ENCODE measurements at places on chromosomes 16 and 17. TPM values are rescaled to one million over a fixed set of nuclear protein-coding genes. Genes with fewer than 3 reads are reported as not detected.
A peak's percentile ranks its signal among the peaks of the same experiment; 100 is the strongest.

The CCL5 gene
- 4.5 TPM for total RNA-seq

The HSD17B2 gene
- total RNA-seq = 0.80 TPM

The SDR42E2 gene
- not detected for total RNA-seq

The TP53TG3D gene
- not detected for total RNA-seq

The PRR11 gene
- 2.5 TPM for total RNA-seq

The ZNF205 gene
- 27.0 TPM for total RNA-seq

The DPEP2 gene
- total RNA-seq = 2.4 TPM

The KCTD19 gene
- total RNA-seq = 7.0 TPM

The RAB34 gene
- 181 TPM for total RNA-seq

DNA sequence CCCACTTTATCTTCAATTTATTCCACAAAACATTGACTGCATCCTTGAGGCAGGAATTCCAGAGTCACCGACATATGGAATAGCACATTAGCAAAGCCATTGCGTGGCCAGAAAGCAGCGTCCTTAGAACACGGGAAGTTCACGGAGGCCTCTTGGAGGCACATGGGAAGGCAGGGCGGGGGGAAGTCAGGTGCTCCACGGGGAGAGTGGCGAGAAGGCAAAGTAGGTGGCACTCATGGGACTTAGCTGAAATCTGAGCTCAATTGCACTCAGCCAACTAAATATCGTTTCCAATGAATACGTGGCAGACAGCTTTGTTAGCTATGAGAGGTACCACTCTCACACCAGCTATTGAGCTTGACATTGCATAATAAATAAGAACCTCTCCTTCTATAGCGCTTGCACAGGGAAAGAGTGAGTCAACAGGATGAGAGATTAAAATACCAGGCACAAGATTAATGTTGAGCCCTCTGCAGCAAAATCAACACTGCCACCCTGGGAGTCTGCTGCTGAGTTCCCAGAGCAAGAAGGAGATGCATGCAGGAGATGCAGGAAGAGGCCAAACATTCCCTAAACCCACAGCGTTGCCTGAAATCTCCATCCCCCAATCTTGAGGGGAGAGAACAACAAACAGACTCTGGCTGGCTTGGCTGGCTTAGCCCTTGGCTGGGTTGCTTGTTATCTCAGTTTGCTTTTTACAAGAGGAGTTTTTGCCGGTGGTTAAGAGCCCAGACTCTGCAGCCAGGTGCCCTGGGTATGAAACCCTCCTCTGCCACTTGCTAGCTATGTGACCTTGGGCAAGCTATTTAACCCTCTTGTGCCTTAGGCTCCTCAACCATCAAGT is 28.8 kb downstream of the ABCC12 start:
- H3K4me1 ChIP-seq = no peaks in the 10 kb centered on the region
- no peak overlapping the region for H3K4me3 ChIP-seq
- no peak overlapping the region for H3K27ac ChIP-seq
- H3K36me3 ChIP-seq = no peaks in the 10 kb centered on the region

- no peak overlapping the region for H3K4me3 ChIP-seq
- H3K4me1 ChIP-seq = no peaks in the 10 kb centered on the region
- H3K27me3 ChIP-seq = no peaks in the 10 kb centered on the region
- H3K36me3 ChIP-seq = no peaks in the 10 kb centered on the region
- DNase-seq = no peak
- H3K27ac ChIP-seq = no peak overlapping the region
Measured at GRCh38 chr17:33179151-33179550, 113.9 kb downstream of the ASIC2 start.

GRCh38 chr17:79990704-79991103 is 45.0 kb downstream of the TBC1D16 start:
- H3K4me1 ChIP-seq = peaks cover 43% of the 10 kb centered on the region
- no peak overlapping the region for H3K4me3 ChIP-seq
- DNase-seq = no peak
- H3K27me3 ChIP-seq = no peaks in the 10 kb centered on the region
- H3K27ac ChIP-seq = no peak overlapping the region

GRCh38 chr16:69818891-69819545 is 56.9 kb downstream of the WWP2 start:
- no peak overlapping the region for H3K4me3 ChIP-seq
- no peaks in the 10 kb centered on the region for H3K27me3 ChIP-seq
- H3K36me3 ChIP-seq = no peaks in the 10 kb centered on the region
- H3K4me1 ChIP-seq = peaks cover 6% of the 10 kb centered on the region

DNA sequence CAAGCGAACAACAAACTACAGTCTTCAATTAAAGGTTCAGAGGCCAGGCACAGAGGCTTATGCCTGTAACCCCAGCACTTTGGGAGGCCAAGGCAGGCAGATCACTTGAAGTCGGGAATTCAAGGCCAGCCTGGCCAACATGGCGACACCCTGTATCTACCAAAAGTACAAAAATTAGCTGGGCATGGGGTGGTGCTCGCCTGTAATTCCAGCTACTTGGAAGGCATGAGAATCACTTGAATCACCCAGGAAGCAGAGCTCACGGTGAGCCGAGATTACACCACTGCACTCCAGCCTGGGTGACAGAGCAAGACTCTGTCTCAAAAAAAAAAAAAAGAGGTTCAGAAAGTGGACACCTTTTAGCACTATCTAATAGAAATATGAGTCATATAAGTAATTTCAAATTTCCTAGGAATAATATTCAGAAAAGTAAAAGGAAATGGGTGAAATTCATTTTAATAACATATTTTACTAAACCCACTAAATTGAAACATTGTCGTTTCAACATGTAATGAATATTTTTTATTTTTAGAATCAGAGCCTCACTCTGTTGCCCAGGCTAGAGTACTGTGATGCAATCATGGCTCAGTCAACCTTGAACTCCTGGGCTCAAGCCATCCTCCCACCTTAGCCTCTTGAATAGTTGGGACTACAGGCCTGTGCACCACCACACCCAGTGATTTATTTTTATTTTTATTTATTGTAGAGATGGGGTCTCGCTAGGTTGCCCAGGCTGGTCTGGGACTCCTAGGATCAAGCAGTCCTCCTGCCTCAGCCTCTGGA is 15.2 kb upstream of the MARCHF10 start:
- peaks cover 3% of the 10 kb centered on the region for H3K4me1 ChIP-seq
- H3K36me3 ChIP-seq = no peaks in the 10 kb centered on the region
- no peak for DNase-seq

- no peak overlapping the region for H3K4me3 ChIP-seq
- no peaks in the 10 kb centered on the region for H3K4me1 ChIP-seq
- H3K36me3 ChIP-seq = no peaks in the 10 kb centered on the region
- H3K27me3 ChIP-seq = no peaks in the 10 kb centered on the region
- DNase-seq = no peak
- H3K27ac ChIP-seq = no peak overlapping the region
Measured at GRCh38 chr16:83713597-83713996, 94.2 kb upstream of the HSBP1 start.

- H3K36me3 ChIP-seq = no peaks in the 10 kb centered on the region
Measured at GRCh38 chr16:5448798-5449197, 351.2 kb upstream of the EEF2KMT start.

DNA sequence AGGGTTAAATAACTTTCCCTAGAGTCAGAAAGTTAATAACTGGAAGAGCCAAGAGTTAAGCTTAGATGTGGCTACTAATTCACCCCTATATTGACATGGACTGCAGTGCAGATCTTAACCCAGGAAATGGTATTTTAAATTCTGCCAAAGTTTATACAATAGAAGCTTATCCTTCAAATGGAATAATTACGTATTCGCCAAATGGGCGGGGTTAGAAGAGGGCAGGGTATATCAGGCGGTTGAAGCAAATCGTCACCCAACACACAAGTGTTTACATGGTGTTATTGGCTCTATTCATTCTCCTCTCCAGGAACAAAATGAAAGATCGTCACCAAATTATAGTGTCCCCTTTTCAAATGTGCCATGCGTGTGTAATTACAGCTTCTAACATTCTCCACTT is 182.7 kb downstream of the PRKCB start:
- no peaks in the 10 kb centered on the region for H3K36me3 ChIP-seq
- no peak overlapping the region for H3K4me3 ChIP-seq
- no peak for DNase-seq
- no peak overlapping the region for H3K27ac ChIP-seq
- no peaks in the 10 kb centered on the region for H3K27me3 ChIP-seq
- H3K4me1 ChIP-seq = no peaks in the 10 kb centered on the region

DNA sequence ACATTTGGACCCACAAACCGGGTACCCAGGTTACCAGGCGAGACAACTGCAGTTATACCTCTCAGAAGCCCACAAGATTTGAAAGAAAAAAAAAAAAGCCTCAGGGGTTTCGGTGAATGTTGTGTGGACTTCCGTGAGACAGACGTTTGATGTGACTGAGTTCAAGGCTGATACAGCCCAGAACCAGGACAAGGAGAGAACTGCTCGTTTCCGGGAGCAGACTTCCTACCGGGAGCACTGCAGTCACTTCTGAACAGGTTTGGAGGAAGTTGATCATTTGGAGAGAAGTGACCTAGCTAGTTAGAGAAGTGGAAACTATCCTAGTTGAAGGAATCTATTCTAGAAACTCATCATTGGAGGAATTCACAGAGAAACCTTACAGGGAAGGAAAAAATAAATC is 847 bp downstream of the CKLF start:
- no peak overlapping the region for H3K27ac ChIP-seq
- DNase-seq = no peak
- H3K36me3 ChIP-seq = no peaks in the 10 kb centered on the region
- peak overlapping the region; percentile 43 for H3K4me3 ChIP-seq
- no peaks in the 10 kb centered on the region for H3K27me3 ChIP-seq
- H3K4me1 ChIP-seq = no peaks in the 10 kb centered on the region

GRCh38 chr17:63954402-63955063 is 18.2 kb downstream of the SCN4A start:
- no peaks in the 10 kb centered on the region for H3K4me1 ChIP-seq
- DNase-seq = no peak
- no peak overlapping the region for H3K27ac ChIP-seq
- no peaks in the 10 kb centered on the region for H3K36me3 ChIP-seq
- H3K4me3 ChIP-seq = no peak overlapping the region

GRCh38 chr17:16104189-16104588 is 104.6 kb downstream of the TTC19 start:
- no peak overlapping the region for H3K4me3 ChIP-seq
- DNase-seq = no peak
- H3K27ac ChIP-seq = no peak overlapping the region
- H3K36me3 ChIP-seq = peaks cover 3% of the 10 kb centered on the region

- DNase-seq = no peak
- no peak overlapping the region for H3K27ac ChIP-seq
- H3K36me3 ChIP-seq = peaks cover 10% of the 10 kb centered on the region
- no peaks in the 10 kb centered on the region for H3K4me1 ChIP-seq
- H3K27me3 ChIP-seq = no peaks in the 10 kb centered on the region
Measured at GRCh38 chr16:57150682-57151330, 35.0 kb downstream of the PSME3IP1 start.

- H3K4me3 ChIP-seq = no peak overlapping the region
- no peak overlapping the region for H3K27ac ChIP-seq
- peaks cover 5% of the 10 kb centered on the region for H3K4me1 ChIP-seq
- no peaks in the 10 kb centered on the region for H3K36me3 ChIP-seq
Measured at GRCh38 chr17:2235792-2236366, 67.7 kb downstream of the SMG6 start.
